Stimulated activated CD4-positive, alpha-beta T cell treated with anti-CD3 and anti-CD28 coated beads, TNF-alpha, amount 100 ng/mL, for 24 hours (primary cell): ENCODE measurements at places on chromosomes 13 and 19.

- DNase-seq, result no peak
Observed at GRCh38 chr13:57874530-57874929, 243.0 kb downstream of the PCDH17 start.

- DNase-seq, result no peak
Observed at GRCh38 chr19:18379803-18380747, 5.9 kb upstream of the GDF15 start.

DNA sequence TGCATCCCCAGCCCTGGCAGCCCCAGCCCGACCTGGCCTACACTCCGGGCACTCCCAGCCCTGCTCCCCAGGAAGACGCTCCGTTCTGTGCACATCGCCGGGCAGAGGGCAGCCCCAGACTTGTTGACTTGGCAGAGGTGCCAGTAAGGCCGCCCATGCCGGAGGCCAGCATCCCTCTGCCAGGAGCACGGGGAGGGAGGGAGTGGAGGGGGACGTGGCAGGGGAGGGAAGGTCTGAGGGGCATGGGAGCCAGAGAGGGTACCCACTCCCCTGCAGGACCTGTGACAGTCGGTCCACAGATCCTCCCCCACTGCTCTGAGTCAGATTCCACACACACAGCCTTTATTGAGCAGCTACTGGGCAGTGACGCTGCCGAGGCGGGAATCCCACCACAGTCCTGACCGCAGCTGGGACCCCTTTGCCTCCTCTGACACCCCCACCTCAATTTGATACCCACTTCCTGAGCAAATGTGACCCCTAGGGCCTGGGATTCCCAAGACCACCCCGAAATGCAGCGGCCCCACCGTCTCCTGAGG is 1.9 kb upstream of the NKPD1 start:
- DNase-seq, result no peak

- no peak for DNase-seq
Observed at GRCh38 chr19:51740356-51740755, 11.3 kb downstream of the FPR1 start.
